ENCODE measurements at places on chromosomes 2 and 18. TPM values are rescaled to one million over a fixed set of nuclear protein-coding genes. Genes with fewer than 3 reads are reported as not detected.
A peak's percentile ranks its signal among the peaks of the same experiment; 100 is the strongest.

DNA sequence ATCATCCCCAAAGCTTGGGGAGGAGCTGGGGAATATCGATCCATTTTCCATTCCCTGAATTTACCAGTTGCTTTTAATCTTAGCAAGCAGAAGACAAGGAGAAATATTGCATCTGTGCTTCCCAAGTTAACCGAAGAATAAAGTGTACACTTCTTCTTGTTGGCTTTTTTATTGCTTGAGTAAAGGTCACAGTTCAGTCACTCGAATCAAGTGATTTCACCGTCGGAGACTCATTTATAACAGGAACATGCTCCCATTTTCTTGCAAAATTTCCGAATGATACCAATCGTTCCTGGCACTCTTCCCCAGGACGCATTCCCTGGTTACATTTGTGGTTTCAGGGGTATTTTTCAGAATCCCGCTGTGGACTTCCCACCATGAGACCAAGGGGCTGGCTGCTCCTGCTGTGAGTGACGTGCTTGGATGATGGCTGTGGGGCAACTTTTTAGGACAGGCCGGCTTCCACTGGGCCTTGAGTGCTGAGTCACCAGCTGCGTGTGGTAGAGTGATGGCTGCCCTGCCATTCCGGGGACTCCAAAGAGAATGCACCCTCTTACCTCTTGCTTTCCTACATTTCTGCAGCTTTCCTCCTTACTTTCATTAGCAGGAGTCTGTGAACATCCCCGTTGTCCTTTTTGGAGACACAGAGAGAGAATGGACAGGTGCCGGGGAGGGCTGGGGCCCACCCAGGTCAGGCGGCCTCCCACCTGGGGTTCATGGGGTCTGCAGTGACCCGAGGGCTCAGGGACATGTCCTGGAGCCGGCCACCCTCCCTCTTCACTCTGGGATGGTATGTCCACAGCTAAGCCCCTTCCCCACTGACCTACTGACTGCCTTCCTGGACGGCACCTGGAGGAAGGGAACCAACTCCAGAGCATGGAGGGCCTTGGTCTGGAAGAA is 60.7 kb upstream of the HDAC4 start:
- no peak overlapping the region for H3K4me3 ChIP-seq
- H3K27me3 ChIP-seq, result no peaks in the 10 kb centered on the region
- DNase-seq, result no peak

DNA sequence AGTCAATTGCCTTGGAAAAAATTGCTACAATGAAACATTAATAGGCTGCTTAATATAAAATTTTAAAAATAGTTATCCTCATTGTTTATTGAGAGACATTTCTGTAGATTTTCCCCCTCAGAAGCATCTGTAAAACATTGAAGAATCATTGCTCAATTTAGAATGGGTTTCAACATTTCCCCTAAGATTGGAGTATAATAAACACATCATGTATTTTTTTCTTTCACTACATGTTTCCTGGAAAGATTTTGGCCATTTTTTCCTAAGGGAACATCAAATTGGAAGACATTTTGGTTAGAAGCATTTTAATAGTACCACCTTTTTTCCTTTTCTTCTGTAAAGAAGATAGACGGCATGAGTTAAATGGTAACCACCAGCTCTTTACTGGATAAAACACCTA is 443.2 kb upstream of the SPHKAP start:
- no peak overlapping the region for H3K27ac ChIP-seq
- no peaks in the 10 kb centered on the region for H3K36me3 ChIP-seq
- no peaks in the 10 kb centered on the region for H3K4me1 ChIP-seq
- DNase-seq, result no peak

- no peak overlapping the region for H3K27ac ChIP-seq
- H3K4me3 ChIP-seq, result no peak overlapping the region
- no peaks in the 10 kb centered on the region for H3K36me3 ChIP-seq
- DNase-seq, result no peak
- no peaks in the 10 kb centered on the region for H3K27me3 ChIP-seq
These were observed 63.4 kb upstream of the PLA2R1 start for GRCh38 chr2:160125828-160126227.

GRCh38 chr2:235757212-235757611 is 263.4 kb downstream of the AGAP1 start:
- DNase-seq, result no peak
- peaks cover 27% of the 10 kb centered on the region for H3K4me1 ChIP-seq
- H3K4me3 ChIP-seq, result no peak overlapping the region
- no peaks in the 10 kb centered on the region for H3K27me3 ChIP-seq
- H3K36me3 ChIP-seq, result no peaks in the 10 kb centered on the region
- H3K27ac ChIP-seq, result no peak overlapping the region

DNA sequence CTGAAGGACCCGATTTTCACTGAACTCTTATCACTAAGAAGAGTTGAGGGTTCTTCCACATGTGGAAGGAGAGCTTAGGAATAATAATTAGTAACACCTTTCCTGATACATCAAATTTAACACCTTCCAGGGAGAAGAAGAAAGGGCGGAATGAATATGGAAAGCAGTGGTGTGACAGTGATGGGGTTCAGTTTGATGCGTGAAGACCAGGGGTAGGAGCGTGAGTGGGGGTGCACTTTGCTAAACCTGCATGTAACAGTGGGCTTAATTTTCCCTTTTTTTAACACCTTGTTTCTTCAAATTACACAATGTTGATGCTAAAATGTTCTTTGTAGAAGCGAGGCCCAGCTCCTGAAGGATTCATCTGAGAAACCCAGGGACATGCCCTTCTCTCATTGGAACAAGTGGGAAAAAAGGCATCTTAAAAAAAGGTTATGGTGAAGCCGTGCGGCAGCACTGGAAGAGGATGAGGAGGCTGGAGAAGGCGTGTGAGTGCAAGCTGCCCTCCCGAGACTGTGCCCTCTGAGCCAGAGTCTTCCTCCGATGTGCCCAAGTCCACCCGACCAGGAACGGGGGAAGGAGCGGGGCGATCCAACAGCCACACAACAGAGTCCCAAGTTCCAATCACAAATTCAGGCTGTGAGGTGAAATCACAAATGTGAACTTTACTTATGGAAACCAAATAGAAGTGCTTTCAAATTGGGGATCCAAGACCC is 80.8 kb downstream of the MBP start:
- H3K4me3 ChIP-seq, result no peak overlapping the region
- no peak overlapping the region for H3K27ac ChIP-seq
- H3K36me3 ChIP-seq, result no peaks in the 10 kb centered on the region
- no peak for DNase-seq
- H3K4me1 ChIP-seq, result peaks cover 22% of the 10 kb centered on the region

GRCh38 chr2:9918275-9918674 is 33.2 kb upstream of the GRHL1 start:
- no peak overlapping the region for H3K27ac ChIP-seq
- no peaks in the 10 kb centered on the region for H3K36me3 ChIP-seq
- no peaks in the 10 kb centered on the region for H3K27me3 ChIP-seq
- DNase-seq, result no peak
- H3K4me3 ChIP-seq, result no peak overlapping the region
- H3K4me1 ChIP-seq, result no peaks in the 10 kb centered on the region

- no peaks in the 10 kb centered on the region for H3K27me3 ChIP-seq
- H3K27ac ChIP-seq, result no peak overlapping the region
- H3K36me3 ChIP-seq, result no peaks in the 10 kb centered on the region
- no peak overlapping the region for H3K4me3 ChIP-seq
- H3K4me1 ChIP-seq, result peaks cover 4% of the 10 kb centered on the region
- DNase-seq, result no peak
These were observed 3.4 kb downstream of the XIRP2 start for GRCh38 chr2:166891727-166892126.

DNA sequence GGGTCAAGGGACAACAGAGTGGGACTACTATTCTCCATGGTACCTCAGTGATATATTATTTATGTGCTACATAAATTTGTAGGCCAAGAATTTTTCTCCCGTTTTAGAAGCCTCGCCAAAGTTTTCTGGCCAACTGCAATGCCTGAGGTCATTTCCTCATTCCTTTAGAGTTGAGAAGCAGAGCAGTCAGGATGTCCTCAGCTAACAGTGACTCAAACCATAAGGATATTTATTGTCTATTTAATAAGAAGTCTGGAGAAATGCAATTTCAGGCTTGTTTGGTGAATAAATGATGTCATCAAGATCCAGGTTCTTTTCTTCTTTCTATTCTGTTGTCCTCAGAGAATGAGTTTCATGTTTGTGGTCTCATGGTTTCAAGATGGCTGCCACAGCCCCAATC is 91.0 kb downstream of the ADCYAP1 start:
- no peaks in the 10 kb centered on the region for H3K27me3 ChIP-seq
- no peak overlapping the region for H3K27ac ChIP-seq
- no peak for DNase-seq
- H3K4me3 ChIP-seq, result no peak overlapping the region
- peaks cover 23% of the 10 kb centered on the region for H3K4me1 ChIP-seq
- no peaks in the 10 kb centered on the region for H3K36me3 ChIP-seq

DNA sequence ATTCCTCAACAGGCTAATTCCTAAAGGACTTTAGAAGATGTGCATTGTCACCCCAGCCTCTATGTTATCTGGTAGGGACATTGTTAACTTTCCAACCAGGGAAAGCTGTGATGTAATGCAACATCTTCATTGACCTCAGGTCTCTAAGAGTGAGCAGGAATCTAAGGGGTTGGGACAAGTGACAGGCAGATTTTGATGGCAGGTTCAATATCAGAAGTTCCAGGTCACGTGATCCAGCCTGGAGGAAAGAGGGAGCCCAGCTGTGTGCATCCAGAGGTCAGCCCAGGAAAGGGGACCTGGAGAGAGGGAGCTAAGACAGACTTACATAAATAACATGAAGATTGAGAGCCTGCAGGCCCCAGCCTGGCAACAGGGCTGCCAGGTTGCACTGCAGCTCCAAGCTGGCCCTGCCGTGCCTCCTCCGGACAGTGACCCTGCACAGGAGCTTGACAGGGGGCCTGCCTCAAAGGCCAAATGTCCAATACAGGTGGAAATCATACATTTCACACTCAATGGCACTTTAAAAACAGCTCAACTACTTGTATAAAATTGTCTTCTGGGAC is 262.2 kb upstream of the MGAT5 start:
- H3K4me3 ChIP-seq, result no peak overlapping the region
- no peaks in the 10 kb centered on the region for H3K36me3 ChIP-seq
- no peaks in the 10 kb centered on the region for H3K27me3 ChIP-seq
- H3K4me1 ChIP-seq, result peaks cover 6% of the 10 kb centered on the region
- DNase-seq, result no peak

DNA sequence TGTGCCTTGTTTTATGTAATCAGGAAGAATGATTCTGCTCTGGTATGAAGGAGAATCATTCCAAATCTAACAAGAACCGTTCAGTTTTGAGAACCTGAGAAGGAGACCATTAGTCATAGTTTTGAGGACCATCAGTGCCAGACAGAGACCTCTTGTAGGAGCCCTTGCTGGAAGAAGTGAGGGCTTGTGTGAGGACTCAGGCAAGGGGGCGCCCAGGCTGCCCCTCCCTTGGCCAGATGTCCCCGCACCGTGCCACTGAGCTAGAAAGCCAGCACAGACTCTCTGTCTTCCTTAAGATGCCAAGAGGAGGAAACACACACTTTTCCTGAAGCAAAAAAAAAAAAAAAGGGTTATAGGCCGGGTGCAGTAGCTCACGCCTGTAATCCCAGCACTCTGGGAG is 55.7 kb upstream of the SLC39A10 start:
- no peak overlapping the region for H3K27ac ChIP-seq
- no peaks in the 10 kb centered on the region for H3K36me3 ChIP-seq
- H3K4me3 ChIP-seq, result no peak overlapping the region
- H3K4me1 ChIP-seq, result no peaks in the 10 kb centered on the region
- DNase-seq, result no peak

DNA sequence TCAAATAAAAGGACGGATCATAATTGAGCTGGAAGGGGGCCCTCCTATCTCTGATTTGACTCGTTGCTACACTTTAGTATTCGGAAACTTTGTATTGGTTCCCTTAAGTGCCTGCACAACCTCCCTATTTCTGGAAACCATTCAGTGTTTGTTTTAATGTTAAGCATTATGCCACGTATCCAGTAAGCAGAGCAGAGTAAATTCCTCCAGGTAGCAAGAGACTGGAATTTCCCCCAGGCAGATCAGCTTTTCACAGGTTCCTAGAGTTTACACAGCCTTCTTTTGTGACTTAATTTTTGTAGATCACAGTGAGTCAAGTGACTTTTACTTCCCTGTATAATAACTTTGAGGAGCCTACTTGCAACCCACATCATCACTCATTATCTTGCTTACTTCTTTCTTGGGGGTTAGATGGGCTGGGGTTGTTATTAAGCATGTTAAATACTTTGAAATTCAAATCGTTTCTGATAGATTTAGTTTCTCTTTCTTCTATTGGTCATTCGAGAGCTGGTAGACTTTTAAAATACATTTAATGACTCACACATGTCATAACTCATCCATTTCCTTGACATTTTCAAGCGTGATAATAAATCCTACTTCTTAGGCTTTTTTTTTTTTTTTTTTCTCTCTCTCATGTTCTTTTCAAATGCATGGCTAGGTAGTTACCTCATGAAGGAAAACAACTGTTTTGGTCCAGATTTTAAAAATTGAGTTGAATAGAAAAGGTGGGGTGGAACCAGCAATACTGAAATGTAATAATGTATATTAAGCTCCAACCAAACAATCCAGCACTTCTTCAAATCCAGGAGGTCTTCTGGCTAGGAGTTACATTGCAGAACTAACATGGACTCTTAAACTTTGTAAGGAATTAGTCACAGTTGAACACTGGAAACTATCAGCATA is 219.3 kb downstream of the NEDD4L start:
- H3K27ac ChIP-seq, result no peak overlapping the region
- peaks cover 16% of the 10 kb centered on the region for H3K4me1 ChIP-seq
- no peaks in the 10 kb centered on the region for H3K27me3 ChIP-seq
- H3K4me3 ChIP-seq, result no peak overlapping the region

DNA sequence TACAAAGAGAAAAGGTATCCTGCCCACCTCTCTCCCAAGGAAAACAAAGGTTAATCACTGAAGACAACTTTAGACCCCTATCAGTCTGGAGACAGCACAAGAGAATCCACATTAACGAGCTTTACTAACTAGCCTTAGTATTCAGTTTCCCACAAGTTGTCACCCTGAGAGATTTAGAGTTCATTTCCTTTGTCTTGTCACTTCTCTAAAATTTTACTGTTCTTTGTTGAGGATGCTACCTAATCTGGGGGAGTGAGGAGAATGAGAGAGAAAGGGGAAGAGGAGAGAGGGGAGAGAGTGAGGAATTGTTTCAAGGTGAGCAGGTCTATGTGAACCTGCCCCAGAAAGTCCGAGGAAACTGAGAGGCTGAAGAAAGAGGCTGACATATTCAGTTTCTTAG is 28.4 kb downstream of the C2orf76 start:
- peaks cover 8% of the 10 kb centered on the region for H3K4me1 ChIP-seq
- DNase-seq, result no peak
- no peak overlapping the region for H3K4me3 ChIP-seq

DNA sequence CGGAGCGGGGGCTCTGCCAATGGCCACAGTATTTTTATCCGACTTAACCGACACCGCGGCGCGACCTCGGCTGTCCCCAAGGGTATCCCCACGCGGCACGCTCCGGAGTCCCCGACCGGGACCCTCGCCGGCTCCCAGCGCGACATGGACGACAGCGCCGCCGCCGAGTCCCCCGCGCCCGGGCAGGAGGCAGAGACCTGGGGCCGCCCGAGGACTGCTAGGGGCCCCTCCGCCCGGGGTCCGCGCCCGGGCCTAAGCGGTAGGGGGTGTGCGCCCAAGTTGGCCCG is 468 bp downstream of the UXS1 start:
- peaks cover 11% of the 10 kb centered on the region for H3K4me1 ChIP-seq
- peak overlapping the region; percentile 99 for H3K4me3 ChIP-seq
- H3K27me3 ChIP-seq, result peaks cover 4% of the 10 kb centered on the region

The MERTK gene
- 6.1 TPM for total RNA-seq

The GULP1 gene
- 96.6 TPM for total RNA-seq

The LIMS3 gene
- not detected for total RNA-seq

The SYT4 gene
- 0.06 TPM for total RNA-seq

The FAM237A gene
- not detected for total RNA-seq

Data from neural progenitor cell (in vitro differentiated cells).